Lower leg skin (tissue), 4 donors: ENCODE measurements at places on chromosomes 1 and 21.

- DNase-seq = no peak
These were observed 8.0 kb upstream of the PLXNA2 start for GRCh38 chr1:208251911-208252835.

GRCh38 chr1:44590475-44590874, 83.8 kb downstream of the TMEM53 start:
- no peak for DNase-seq

DNA sequence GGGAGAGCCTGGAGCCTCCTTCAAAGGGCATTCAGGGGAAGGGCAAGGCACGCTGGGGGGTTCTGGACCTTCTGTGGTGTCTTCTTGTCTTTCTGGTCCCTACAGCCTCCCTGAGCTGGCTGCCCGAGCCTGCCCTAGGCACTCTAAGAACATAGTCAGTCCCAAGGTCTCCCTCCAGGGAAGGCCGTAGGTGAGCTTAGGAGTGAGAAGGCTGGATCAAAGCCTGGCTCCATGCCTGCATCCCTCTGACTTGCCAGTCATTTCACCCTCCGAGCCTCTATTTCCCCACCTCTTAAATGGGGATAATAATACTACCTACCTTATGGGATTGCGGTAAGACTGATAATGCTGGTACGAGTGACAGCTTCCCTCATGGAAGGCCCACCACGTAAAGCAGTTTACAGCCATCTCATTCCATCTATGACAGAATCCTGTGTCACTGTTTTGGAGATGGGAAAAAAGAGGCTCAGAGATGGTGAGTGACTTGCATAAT, 20.8 kb downstream of the PTPRF start:
- no peak for DNase-seq

GRCh38 chr1:161953256-161953920, 70.3 kb downstream of the OLFML2B start:
- no peak for DNase-seq

DNA sequence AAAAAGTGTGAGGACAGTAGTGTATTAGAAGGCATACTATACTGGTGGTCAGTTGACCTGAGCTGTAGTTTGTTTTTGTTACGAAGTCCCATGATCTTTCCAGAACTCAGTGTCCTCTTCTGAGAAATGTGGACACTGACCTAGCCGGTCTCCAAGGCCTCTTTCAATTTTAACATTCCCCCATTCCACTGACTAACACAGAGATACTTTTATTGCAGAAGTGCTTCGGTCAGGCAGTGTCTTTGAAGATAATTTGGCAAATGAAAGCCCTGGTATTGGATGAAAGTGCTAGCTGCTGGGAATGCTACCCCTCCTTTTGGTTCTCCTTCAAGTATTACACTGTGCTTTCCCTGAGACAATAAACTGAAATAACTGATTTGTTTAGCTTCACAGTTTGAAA, 89.4 kb downstream of the LMO4 start:
- no peak for DNase-seq

DNA sequence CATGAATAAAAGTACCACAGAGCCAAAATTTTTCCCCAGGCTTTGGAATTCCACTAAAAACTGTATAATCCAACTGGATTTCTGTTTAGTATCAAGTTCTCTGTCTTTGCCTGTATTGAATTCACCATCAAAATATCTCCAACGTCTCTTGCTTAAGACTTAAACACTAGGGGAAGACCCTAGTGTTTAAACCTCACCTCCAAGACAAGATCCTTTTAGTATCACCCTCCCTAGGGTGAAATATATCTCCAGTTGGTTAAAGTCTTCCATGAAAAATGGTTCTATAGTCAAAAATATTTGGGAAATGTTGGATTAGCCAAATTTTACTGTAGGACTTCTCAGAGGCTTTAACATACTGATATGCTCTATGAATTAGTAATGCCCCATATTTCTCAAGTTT, 8.1 kb upstream of the XCL1 start:
- no peak for DNase-seq

DNA sequence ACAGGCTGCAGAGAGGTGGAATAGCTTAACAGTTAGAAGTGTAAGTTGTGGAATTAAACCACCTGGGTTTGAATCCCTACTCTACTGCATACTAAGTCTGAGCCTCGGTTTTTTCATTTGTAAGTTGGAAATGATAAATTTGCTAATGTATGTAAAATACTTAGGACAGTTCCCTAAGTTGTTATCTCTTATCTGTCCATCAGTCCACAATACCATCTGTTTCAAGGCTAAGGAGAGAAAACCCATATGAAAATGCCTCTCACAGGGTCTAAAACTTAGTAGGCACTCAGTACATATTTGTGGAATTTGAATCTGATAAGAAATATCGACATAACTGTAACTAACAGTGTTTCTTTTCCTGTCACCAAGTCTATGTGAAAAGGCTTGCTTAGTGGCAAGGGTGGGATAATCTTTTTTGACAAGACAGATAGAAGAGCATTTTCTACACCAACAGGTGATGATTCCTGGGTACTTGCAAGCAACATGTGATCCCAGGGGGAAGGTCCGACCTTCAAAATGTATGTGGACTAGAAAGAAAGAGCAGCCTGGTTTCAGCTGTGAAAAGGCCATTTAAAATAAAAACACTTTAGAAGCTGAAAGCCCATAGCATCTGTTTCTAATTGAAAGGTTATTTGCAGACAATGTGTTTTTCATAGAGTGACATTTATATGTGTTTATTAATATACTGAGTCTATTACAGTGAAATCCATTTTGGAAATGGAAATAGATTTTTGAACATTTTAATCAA, 202.9 kb downstream of the HHAT start:
- DNase-seq = no peak

GRCh38 chr1:228938537-228938901, 203.2 kb downstream of the RHOU start:
- DNase-seq = peak; percentile 23

- DNase-seq = no peak
These were observed 50.3 kb downstream of the HIVEP3 start for GRCh38 chr1:41868241-41868998.

DNA sequence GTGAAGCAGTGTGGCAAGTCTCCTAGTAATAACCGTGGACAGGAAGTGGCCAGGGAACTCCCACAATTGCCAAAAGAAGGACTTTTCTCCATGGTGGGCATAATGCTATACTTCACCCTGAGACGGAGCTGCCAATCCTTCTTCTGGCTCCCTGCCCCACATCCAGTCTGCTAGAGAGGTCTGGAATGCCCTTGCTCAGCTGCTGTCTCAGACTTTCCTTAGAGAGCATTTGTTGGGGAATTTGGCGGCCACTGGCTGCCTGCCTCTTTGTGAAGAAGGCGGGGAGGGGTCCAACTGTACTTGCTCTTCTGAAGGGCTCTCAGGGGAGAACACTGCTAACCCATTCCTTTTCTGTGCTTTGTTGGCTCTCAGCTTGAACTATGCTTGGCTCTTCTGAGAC, 123.7 kb upstream of the EDN2 start:
- no peak for DNase-seq

DNA sequence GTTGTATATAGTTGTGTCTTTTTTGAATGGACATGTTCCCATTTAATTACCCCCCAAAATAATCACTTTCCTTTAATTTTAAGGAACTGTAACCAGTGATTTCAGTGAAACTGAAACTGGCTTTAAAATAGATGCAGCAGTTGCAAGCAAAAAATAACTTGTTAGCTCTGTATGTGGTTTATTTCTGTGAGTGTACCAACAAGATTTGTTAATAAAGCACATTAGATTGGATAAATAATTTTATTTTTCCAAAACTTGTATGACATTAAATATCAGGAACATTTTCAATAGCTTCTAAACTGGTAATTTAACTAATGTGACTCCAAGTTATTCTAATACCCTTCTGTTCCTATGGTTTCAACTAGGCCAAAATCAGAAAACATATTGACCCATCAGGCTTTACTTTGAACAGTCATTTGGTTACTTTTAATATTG, 184.3 kb upstream of the CACYBP start:
- no peak for DNase-seq

DNA sequence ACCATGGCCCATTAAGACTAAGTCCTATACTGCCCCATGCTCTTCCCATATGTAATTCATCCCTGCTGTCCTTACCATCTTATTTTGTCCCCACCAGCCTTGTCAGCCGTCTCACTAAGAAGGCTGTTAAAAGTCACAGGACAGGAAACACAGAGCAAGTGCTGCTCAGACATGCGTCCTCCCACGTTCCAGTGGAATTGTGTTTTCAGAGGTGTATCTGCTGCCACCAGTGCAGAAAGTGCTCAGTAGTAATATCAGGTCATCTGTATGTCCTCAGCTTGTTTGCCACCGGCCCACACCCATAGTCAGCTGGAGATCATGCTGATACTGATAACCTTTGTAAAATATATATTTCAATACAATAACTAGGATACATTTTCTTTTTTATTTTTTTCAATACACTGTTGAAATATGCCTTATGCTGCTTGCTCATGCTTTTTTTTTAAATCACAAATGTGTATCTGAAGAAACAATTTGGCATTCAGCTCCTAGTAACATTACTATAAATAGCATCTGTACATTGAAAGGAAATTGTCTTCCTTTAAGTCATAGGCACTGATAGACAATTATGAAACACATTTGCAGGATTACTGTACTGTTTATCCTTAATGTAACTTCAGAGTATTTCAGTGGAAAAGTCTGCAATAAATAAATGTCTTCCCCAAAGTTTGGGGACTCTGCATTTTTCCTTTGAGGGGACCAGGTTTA, 156.9 kb downstream of the EDEM3 start:
- no peak for DNase-seq

DNA sequence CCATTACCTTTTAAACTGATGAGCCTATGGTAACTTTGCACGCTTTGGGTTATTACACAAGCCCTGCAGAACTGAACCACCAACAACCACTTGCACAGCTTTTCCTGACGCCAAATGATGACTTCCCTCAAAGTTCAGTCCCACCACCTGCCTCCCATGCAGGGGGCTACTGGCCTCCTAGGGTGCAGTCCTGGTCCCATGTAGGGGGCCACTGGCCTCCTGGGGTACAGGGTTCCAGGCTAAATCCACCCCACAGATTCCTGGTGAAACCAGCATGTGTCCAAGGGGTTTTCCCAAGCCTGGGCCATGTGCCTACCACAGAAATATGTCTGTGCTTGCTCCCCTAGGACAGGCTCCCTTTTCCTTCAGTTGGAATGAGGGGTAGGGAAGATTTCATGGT, 73.4 kb upstream of the ZNF678 start:
- no peak for DNase-seq

DNA sequence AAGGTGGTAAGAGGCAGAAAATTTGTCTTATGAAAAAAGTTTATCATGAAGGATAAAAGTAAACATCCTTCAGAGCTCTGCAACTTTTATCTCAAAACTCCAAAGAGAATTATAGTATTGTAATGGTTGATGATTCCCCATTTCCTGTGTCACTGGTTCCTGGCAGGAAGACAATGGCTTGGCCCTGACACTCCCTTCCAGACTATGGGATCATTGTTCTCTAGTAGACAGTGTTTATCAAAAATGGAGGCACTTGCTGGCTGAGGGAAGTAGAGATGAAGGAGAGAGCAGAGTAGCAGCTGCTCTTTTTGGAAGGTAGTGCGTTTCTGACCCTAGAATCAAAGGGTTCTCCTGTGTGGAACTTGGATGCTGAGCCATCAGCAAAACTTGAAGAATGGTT, 145.9 kb upstream of the ATP1B1 start:
- DNase-seq = no peak

GRCh38 chr1:223129229-223129901, 13.7 kb downstream of the TLR5 start:
- peak; percentile 94 for DNase-seq

DNA sequence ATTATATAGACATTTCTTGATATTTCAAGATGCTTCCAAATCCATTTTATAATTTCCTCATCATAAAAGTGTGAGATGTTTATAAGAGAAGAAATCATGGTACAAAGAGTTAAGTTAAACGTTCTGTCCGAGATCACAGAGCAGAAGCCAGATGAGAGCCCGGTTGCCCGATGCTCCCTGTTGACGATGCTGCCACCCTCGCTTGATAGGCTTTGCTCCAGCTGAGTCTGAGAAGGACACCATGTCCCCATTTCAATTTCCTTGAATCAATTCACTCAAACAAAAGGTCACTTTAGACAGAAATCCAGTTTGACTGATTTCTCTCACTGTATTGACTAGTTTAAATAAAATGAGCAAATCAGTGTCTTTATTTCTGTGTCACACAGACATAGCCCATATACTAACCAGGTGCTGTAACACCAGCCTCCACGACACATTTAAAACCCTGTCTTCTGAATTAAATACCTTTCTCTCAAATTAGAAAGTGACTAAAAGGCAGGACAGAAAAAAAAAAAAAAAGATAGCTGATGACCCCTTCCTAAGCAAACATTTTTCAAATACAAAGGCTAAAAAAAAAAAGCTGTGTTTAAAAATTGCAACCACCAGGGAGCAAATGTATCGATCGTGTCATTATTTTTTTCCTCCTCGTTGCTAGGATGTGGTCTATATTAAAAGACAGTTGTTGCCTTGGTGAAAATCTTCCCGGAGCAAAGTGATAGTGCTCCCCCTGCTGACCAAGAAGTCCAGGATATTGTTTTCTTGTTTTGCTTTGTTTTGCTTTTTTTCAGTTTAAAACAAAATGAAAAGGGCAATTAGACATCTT, 35.2 kb downstream of the DNASE2B start:
- DNase-seq = peak; percentile 68

GRCh38 chr1:184210031-184210430, 158.5 kb downstream of the TSEN15 start:
- DNase-seq = no peak

GRCh38 chr1:53254011-53254640, 15.8 kb upstream of the MAGOH start:
- DNase-seq = no peak

- no peak for DNase-seq
These were observed 602 bp upstream of the RIMKLA start for GRCh38 chr1:42379794-42380585.

DNA sequence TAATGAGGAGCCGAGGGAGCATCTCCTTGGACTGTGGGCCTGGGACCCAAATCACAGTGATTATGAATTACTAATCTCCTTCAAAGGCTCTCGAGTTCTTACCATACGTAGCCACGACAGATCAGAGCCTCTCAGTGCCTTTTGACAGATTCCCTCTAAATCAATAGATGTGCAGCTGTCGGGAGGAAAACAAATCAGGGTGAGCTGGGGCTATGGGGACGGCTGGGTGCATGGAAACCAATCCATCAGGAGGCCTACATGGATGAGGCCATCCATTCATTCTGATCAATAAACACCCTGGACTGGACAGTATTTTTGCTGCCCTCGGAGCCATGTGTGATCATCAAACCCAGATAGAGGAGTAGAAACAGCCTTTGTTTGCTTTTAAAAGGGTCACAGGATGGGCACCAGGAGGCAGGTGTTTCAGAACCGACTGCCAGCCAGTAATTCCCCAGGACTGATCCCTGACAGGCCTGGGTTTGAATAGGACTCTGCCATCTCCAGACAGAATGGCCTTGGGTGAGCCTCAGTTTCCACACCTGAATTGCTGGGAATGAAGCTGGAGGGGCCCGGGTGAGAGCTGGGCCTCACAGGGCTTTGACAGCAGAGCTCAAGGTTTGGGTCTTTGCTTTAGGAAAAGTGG, 532.8 kb downstream of the MATN1 start:
- DNase-seq = no peak

- no peak for DNase-seq
These were observed 51.5 kb downstream of the SYT6 start for GRCh38 chr1:114102136-114102535.

- no peak for DNase-seq
These were observed 14.2 kb downstream of the VPS13D start for GRCh38 chr1:12244078-12244477.
